ENCODE measurements at places on chromosomes 6 and 20. TPM values are rescaled to one million over a fixed set of nuclear protein-coding genes. Genes with fewer than 3 reads are reported as not detected.

- no peak for DNase-seq
Measured at GRCh38 chr6:56642366-56643261, at the start of gene DST. TSS of gene DST (minus strand) at chr6:56642889.

DNA sequence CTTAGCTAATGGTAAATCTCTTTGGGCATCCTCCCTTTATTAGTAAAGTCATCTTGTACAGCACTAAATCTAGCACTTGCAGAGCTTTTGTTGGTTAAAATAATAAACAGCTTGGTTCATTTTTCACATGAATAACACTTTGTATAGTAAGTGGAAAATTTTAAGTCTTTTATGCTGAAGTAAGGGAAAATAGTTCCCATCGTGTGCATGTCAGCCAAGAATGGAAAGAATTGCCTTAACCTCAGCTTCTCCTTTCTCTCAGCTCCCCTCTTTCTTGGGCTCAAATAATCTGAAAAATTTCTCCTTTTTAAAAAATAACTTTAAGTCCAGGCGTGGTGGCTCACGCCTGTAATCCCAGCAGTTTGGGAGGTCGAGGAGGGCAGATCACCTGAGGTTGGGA, 16.6 kb downstream of the SNRPC start:
- DNase-seq: no peak

DNA sequence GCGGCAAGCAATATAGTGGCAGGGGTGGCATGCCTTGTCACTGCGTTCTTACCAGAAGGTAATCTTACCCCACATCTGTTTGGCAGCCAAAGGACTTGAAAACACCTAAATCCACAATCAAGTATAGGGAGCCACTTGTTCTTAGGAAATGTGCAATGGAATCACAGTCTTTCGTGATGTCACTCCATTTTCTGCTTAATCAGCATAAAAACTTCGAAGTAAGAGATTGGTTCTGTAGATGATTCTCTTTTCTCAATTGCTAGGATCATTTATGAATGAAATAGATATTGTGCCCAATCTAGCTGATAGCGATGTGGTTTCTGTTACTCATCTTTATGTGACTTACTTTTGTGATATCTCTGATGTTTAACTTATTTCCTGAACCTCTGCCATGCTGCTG, 89.0 kb downstream of the SLC22A3 start:
- no peak for DNase-seq

Gene ZNF337
- total RNA-seq: 22.6 TPM

Gene WFDC11
- total RNA-seq: not detected

All from sciatic nerve (tissue), 2 donors.